Type B pancreatic cell (in vitro differentiated cells): ENCODE measurements at places on chromosomes 2 and 18.

- no peak for DNase-seq
Measured at GRCh38 chr2:224155896-224156295, 116.8 kb upstream of the SERPINE2 start.

DNA sequence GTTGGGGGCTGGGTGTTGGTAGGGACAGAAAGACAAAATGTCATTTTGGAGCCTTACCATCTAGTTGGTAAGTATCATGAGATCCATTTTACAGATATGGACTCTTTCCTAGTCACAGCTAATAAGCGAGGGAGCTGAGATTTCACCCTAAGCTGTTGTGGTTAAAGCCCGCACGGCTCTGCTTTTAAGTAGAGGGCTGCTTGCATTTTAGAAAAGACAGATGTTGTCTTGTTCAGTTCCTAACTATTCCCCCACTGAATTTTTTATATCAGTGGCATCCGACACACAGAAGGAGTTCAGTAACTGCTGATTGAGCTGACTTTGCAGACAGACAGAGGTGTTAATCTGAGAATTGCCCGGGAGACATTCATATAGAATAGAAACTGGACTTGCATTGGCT lies 3.7 kb downstream of the QPCT start:
- DNase-seq = no peak

DNA sequence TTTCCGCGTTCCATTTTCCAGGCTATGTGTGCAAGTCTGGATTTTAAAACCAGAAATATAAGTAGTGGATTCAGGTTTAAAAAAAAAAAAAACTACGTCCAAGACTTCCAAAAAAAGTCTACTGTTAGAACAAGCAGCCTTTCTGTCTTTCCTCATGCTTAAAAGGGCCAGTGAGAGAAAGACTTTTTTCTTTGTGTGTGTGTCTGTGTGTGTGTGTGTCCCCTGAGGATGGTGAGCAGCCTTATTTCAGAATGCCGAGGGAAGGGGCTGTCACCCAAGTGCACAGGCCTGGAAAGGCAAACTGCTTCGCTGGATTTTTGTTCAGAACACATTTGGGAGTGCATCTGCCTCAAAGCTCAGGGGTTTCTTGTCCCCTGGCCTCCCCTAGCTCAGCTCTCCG lies 98.8 kb downstream of the ZBTB7C start:
- DNase-seq = no peak

DNA sequence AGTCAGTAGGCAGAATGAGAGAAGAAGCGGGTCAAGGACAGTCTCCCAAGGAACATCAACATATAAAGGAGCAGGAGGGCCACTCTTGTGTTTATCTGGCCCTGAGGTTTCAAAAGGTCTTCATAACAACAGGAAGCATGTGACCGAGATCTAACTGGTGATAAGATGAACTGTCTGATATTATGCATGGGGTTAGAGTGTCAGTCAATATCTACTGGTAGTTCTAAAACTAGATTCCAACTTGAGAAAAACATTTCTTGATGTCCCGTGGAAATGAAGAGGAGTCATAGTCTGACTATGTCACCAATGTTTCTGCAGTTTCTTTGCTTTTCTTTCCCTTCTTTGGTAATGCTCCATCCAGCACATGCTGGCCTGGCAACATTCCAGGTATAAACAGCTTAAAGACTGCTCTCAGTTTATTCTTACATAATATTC lies 77.5 kb upstream of the ITPRID2 start:
- no peak for DNase-seq

GRCh38 chr2:20584045-20584398 lies 66.9 kb downstream of the HS1BP3 start:
- DNase-seq = no peak

DNA sequence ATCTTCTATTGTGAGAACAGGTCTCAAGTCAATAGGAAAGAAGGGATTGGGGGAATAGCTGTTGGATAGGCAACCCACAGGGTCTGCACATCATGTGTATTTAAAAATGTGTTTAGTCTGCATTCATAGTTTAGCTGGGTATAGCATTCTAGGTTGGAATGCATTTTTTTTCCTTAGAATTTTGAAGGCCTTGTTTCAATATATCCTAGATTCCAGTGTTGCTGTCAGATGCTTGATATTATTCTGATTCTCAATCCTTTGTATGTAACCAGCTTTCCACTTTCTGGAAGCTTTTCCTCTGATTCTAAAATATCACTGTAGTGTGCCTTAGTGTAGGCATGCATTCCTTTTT lies 9.0 kb upstream of the ATP8B1 start:
- DNase-seq = no peak

- peak; percentile 42 for DNase-seq
Measured at GRCh38 chr18:63090334-63090733, 229.2 kb downstream of the BCL2 start.

GRCh38 chr2:223442847-223443246 lies 159.3 kb downstream of the SCG2 start:
- DNase-seq = no peak

DNA sequence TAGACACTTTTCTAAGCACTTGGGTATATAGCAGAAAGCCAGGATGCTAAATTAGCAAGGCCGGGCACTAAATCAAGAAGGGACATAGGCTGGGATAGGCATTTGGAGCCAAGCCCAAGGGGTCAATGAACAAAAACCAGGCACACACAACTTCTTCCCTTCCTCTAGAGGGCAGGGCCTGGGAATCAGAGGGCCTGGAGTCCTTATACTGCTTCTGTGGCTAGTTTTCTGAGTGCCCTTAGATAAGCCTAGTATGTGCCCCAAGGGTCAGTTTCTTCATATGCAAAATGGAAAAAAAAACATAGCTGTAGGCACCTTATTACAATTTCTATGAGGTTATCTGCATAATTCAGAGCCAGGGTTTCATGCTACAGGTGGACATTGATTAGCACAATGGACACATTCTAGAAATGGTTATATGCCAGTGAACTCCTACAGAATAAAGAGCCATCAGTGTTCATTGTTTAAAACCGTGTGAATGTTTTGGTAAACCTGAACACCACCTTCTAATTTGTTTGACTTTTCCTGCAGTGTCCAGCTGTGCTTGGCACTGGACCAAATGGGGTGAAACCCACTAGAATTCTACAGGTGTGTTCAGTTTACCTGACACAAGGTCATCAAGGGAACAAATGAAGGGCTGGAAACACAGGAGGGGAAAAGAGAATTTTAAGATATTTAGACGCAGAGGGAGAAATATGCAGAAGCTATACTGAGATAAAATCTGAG lies 49.6 kb downstream of the PAX8 start:
- no peak for DNase-seq

DNA sequence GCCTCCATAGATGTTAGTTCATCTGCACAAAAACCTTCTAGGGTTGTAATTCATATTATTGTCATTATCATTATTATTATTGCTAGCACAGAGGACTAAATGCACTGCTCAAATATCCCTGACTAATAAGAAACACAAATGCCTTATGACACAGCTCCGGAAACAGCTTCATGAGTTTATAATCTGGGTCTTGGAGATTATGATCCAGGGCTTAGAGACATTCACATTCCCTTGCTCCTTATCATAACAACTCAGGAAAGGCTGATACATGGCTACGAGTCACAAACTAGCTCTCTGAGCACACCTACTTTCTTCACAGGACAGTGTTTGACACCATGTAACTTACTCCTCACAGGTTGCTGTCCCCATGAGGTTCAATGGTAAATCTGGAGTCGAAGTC lies 102.2 kb upstream of the TTC39C start:
- DNase-seq = no peak

GRCh38 chr2:189681903-189682302 lies 7.4 kb downstream of the ANKAR start:
- DNase-seq = no peak

DNA sequence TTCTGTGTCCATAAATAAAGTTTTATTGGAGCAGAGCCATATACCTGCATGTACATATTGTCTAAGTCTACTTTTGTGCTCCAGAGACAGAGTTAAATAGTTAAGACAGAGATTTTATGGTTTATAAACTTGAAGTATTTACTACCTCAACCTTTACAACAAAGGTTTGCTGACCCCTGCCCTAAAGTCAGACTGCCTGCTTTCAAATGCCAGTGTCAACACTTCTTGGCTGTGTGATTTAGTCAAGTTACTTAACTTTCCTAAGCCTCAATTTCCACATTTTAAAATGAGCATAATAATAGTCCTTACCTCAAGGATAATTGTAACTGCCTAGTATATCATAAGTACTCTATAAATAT lies 44.4 kb upstream of the ITPRID2 start:
- DNase-seq = no peak

DNA sequence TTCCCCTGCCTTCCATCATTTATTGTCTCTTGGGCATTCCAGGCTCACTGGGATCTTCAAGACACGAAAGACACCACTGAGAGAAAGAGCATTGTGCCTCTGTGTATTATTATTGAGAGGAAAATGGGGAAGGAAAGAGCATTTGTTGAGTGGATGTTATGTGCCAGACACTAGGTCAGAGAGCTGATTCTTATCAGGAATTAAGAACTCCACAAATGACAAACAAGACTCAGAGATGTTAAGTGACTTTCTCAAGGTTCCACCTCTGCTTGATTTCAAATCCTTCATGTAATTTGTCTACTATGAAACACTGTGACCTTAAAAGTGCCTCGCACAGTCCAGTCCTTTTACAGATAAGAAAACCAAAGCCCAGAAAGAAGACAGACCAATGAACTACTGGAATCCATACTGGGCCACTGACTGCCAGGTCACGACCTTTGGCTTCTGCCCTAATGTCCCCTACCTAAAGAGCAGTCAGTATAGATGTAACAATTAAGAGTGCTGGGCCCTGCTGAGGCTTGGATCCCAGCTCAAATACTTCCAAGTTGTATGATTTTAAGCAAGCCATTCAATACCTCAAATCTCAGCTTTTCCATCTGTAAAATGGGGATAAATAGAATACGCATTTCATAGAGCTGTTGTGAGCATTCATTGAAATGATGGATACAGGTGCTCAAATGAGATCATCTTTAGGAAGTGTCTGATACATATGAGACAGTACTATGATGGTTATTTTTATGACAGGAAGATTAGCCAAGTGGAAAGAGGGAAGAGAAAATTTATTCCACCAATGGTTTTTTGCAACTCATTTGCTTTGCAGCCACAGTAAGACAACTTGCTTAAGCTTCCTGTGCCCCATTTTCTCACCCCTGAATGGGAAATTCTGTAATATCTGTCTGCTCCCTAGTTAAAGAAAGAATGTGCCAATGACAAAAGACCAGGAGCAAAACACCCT lies 10.9 kb downstream of the KLF7 start:
- no peak for DNase-seq

GRCh38 chr2:112579241-112579640 lies 5.2 kb upstream of the CHCHD5 start:
- no peak for DNase-seq

DNA sequence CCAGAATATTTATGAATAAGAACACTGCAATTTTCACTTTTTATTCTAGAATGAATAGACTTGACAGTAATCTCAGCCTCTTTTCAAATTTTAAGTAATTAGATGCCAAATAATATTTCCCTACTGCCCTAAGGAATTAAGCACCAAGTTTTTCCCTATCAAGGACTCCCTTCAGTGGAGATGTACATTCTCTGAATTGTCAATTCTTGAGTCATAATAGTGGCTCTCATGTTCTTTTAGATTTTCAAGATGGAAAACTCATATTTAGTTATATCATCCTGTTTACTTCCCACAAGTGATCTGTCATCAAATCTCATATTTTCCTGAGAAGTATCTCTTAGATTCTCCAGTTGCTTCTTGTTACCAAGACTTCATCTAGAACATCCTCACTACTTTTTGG lies 1248.9 kb upstream of the CHAC2 start:
- DNase-seq = no peak

GRCh38 chr18:22169889-22170420 lies 566 bp downstream of the GATA6 start:
- no peak for DNase-seq

DNA sequence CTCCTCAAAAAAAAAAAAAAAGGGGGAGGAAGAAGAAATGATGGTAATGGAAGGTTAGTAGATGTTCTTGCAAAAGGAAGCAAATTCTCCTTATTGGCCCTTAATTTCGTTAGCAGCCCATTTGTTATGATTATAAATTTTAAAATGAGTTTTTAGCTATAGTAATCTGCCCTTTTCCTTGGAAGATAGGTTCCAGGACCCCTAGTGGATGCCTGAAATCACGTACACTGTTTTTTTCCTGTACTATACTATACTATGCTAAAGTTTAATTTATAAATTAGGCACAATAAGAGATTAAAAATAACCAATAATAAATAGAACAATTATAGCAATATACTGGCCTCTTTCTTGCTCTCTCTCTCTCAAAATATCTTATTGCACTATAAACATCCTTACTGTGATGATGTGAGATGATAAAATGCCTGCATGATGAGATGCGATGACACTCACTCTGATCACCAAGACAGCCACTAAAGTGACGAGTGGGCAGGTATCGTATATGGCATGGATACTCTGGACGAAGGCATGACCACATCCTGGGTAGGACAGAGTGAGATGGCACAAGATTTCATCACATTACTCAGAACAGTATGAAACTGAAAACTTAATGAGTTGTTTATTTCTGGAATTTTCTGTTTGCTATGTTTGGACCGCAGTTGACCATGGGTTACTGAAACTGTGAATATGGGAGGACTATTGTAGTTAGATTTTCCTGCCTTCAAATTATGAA lies 87.2 kb downstream of the KCTD18 start:
- no peak for DNase-seq

DNA sequence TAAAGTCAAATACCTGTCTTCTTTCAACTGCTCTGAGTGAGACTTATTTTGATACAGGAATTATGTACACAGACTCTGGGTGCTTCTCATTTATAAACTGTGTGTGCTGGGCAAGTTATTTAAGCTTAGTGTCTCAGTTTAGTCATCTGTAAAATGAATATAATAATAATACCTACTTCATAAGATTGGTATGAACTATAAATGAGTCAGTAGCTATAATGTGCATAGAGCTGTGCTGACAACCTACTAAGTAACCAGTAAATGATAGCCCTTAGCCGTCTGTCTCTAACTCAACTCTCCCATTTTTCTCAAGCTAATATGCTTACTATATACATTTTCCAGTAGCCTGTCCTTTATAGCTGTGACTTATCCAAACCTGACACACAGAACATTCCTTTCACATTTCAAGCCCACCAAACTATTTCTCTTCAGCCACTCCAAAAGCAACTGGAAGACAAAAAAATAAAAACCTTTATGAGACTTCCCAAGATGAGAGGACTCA lies 319.8 kb downstream of the ETAA1 start:
- no peak for DNase-seq

- no peak for DNase-seq
Measured at GRCh38 chr2:64639691-64640090, 14.0 kb downstream of the SERTAD2 start.

GRCh38 chr2:24237313-24237712 lies 62.5 kb downstream of the FAM228A start:
- DNase-seq = no peak
